Effector memory CD4-positive, alpha-beta T cell (primary cell): ENCODE measurements at places on chromosomes 5 and 9.

GRCh38 chr9:16561121-16561520, 309.3 kb downstream of the BNC2 start:
- DNase-seq: no peak

- DNase-seq: no peak
Measured at GRCh38 chr5:142012186-142012785, 541 bp downstream of the GNPDA1 start.

DNA sequence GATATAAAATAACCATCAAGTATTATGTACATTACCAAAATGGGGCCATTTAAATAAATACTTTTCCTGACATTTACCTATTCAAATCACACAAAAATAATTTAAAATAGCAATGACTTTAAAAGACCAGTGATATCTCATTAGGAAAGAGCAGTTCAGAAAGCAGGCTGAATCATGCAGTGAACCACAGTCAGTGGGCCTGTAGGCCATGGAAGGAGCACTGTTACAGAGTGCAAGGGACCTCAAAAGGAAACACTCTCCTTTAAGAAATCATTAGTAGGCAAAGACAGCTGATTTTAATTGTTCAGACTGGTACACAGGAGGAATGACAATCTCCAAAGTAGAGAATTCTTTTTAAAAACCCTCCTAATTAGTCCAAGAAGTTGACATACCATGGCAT, 283.5 kb upstream of the EFNA5 start:
- no peak for DNase-seq

DNA sequence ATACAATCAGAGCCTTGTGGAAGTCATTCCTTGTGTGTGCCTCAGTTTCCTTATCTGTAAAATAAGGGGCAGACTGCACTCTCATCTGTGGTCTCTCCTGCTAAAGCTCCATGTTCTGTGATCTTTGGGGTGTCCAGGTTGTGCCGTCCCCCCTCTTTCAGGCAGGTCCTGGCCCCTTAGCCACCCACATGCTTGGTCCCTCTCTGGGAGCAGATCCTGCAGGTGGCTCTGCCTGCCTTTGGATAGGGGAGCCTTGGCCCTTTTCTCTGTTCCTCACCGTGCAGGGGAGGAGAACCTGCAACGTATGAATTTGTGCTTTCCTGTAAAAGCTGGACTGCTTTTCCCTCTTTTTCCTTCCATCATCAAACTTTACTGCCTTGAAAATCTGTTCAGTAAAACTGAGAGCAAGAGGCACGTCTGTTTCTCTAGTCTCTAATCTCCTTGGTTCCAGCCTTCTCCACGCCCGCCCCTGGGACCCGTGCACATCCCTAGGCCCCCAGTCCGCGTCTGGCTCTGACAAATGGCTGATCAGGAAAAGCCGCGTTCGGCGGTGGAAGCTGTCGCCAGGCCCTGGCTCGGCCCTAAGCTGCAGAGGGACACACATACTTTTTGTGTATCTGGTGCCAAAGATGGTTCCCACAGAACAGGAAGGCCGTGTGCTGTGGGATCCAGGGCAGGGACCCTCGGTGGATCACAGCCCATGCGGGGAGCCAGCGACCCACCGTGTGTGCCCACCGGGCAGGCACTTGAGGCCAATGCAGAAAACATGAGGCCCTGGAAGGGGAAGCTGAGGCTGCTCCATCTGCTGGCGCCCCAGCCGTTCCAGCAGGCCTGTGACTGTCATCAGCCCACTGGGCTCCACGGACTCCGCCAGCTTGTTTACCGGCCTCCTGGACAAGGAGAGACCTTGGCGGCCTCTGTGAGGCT, 43.4 kb upstream of the COL5A1 start:
- DNase-seq: no peak

- DNase-seq: no peak
Measured at GRCh38 chr9:70590315-70590677, 175.8 kb upstream of the KLF9 start.

GRCh38 chr5:143229896-143230675, 173.4 kb downstream of the NR3C1 start:
- DNase-seq: no peak

DNA sequence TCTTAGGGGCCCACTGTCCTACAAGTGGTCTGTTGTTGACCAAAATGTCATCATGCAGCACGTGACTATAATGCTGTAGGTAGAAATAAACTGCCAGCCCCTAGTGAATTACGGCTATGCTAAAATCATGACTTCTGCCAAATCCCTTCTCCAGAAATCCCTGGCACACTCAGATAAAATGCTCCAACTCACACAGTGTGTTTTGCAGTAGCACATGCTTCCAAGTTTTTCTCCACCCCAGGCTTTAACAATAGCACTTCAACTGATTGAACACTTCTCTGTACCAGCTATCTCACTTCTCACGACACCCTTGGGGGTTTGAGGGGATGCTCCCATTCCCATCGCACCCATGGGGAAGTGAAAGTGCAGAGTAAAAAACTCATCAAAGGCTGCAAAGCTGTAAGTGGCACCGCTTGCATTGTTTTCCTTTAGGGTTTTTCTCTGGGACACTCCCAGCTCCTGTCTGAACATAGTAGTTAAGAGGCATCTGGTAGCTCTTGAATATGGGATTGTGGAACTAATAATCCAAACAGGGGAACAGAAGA, 151.0 kb upstream of the SLC24A2 start:
- DNase-seq: no peak

DNA sequence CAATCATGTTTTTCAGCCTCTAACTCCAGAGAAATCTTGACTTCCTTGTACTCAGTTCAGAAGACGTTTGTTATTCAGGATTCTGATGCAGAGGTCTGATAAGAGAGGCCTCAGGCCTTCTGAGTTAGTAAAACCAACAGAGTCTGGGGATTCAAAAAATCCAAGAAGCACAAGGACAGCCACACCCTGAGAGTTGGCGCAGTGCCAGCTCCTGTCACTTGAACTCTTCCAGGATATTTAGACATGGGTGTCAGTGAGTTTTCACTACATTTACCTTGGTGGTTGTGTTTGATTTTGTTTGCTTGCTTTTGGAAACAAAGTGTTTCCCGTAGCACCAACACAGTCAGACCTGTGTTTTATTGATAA, 41.6 kb upstream of the PDE8B start:
- no peak for DNase-seq

DNA sequence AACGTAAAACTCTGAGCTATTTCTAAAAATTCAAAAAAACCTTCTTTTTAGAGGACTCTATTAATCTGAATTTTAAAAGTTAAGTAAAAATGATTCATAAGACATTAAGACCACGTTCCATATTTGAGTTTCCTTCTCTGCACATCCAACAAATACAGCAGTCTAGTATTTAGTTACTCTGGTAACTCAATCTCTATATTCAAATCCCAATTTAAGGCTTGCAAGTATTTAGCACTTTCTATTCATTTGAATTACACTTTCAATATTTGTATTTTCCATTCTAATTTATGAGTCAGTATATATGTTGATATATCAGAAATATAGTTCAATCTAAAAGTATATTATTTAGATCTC, 17.7 kb downstream of the RFX3 start:
- no peak for DNase-seq

GRCh38 chr9:135612437-135612836, 26.9 kb downstream of the GLT6D1 start:
- no peak for DNase-seq

DNA sequence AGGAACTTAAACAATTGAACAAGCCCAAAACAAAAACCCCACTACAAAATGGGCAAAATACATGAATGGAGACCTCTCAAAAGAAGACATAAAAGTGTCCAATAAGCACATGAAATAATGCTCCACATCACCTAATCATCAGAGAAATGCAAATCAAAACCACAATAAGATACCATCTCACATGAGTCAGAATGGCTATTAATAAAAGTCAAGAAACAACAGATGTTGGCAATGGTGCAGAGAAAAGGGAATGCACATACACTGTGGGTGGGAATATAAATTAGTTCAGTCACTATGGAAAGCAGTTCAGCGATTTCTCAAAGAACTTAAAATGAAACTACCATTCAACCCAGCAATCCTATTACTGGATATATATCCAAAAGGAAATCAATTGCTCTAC, 337.4 kb upstream of the GRIA1 start:
- no peak for DNase-seq

DNA sequence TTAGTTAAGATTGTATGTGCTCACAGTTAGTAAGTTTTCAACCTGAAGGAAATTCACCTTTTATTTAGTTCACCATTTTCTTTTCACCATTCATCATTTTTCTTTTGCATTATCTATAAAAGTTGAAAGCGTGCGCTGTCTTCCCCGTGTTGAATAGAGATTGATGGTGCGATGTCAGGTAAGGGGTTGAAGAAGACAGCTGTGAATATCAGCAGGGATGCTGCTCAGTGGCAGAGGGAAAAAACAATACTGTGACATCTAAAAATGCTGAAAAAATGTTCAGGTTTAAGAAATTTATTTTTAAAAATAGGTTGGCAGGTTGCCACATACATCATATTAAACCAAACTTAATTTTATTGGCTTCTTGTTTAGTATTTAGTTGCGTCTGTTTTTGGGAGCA, 815.0 kb downstream of the DTWD2 start:
- no peak for DNase-seq

DNA sequence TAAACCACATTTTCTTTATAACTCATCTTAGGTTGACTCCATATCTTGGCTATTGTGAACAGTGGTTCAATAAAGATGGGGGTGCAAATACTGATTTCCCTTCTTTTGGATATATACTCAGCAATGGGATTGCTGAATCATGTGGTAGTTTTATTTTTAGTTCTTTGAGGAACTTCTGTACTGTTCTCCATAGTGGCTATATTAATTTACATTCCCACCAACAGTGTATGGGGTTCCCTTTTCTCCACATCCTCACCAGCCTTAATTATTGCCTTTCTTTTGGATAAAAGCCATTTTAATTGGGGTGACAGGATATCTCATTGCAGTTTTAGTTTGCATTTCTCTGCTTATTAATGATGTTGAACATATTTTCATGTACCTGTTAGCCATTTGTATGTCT, 107.7 kb upstream of the EQTN start:
- no peak for DNase-seq

GRCh38 chr5:171421331-171422262, 2.1 kb downstream of the FGF18 start:
- DNase-seq: no peak

- DNase-seq: no peak
Measured at GRCh38 chr9:117682955-117683710, 21.1 kb upstream of the TLR4 start.

DNA sequence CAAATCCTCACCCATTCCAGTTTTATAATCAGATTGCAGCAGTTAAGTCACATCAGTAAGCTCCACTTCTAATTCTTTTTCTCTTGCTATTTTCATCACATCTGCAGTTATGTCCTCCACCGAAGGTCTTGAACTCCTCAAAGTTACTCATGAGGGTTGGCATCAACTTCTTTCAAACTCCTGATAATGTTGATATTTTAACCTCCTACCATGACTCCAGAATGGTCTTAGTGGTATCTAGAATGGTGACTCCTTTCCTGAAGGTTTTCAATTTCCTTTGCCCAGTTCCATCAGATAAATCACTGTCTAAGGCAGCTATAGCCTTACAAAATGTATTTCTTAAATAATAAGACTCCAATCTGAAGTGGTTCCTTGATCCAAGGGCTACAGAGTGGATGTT, 53.8 kb upstream of the EDIL3 start:
- no peak for DNase-seq

- no peak for DNase-seq
Measured at GRCh38 chr9:84811072-84811750, 141.7 kb downstream of the NTRK2 start.
